ENCODE measurements at places on chromosomes 12 and 14.

- no peak for DNase-seq
These were observed 78.4 kb downstream of the FGD4 start for GRCh38 chr12:32477714-32478113.

- DNase-seq, result no peak
These were observed 768 bp downstream of the CEP170B start for GRCh38 chr14:104865631-104866441.

GRCh38 chr14:30272848-30273832 lies 285.8 kb upstream of the G2E3 start:
- DNase-seq, result no peak

GRCh38 chr14:74902941-74903705 lies 19.9 kb downstream of the RPS6KL1 start:
- DNase-seq, result no peak

- no peak for DNase-seq
These were observed 1.8 kb upstream of the KRT83 start for GRCh38 chr12:52323001-52323400.

- DNase-seq, result no peak
These were observed 13.6 kb upstream of the TFCP2 start for GRCh38 chr12:51186465-51187085.

- DNase-seq, result no peak
These were observed 241.6 kb downstream of the LRIG3 start for GRCh38 chr12:58678753-58679152.

DNA sequence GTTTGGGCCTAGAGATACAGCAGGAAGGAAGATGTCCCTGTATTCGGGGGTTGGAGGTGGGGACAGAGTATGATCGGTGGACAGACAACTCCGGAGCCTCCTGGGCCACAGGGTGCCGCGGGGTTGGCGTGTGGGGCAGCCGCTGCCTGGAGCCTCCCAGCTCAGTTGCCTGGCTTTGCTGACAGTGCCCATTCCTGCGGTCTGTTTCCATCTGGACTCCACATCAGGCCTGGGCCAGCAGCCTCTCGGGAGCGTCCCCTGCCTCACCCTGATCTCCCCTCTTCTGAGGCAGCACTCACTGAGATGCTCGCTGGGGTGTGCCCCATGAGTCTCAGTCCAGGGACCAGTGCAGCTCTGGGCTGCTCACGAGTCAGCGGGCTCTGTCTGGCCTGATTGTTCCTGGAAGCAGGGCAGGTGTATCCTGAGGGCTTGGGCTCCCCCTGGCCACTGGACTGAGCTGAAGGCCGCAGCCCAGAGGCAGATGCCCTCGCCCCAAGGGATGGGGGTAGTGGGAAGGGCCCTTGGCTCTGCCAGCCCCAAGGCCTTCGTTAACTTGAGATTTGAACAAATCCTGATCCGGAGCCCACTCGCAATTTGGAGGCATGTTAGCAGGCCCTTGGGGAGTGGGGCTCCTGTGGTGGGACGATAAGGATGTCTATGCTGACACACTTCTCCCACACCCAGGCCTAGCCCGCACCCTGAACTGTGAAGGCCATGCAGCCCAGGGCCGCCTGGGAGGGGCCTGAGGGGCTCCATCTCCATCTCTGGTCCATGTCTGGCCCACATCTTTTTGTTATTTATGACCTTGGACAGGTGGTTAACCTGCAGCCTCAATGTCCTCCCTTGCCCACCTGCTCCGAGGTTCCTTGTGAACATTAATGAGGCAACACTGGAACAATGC lies 7.5 kb downstream of the HIP1R start:
- DNase-seq, result no peak

GRCh38 chr12:91441993-91442952 lies 259.7 kb upstream of the DCN start:
- no peak for DNase-seq

GRCh38 chr14:101191721-101192660 lies 288.5 kb upstream of the RTL1 start:
- no peak for DNase-seq

DNA sequence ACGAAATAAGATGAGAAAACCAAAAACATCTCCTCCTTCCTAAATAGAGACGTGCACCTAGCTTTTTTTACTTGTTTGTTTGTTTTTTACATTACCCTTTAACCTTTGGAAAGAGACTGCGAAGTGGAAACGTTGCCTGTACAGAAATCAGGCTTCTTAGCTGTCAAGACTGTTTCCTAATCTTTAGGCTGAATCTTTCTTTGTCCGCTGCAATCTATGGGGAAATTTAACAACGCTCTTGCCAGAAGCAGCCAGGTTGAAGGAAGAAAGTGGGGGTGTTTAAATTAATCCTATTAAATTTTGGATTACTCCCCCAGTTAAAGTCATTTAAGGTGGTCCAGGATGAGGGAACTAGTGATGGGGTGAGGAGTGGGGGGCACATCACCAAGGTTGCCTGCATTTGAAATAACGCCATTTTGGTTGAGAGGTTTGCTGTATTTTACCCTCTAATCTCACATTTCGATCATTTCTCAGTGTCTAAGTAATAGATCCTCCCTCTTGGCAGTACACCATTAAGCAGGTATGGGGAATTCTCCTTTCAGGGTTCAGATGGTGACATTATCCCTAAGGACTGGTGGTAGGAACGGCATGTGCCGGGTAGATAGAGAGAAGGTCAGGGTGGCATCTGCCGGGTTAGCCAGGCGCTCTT lies 2.6 kb downstream of the FLRT2 start:
- no peak for DNase-seq

DNA sequence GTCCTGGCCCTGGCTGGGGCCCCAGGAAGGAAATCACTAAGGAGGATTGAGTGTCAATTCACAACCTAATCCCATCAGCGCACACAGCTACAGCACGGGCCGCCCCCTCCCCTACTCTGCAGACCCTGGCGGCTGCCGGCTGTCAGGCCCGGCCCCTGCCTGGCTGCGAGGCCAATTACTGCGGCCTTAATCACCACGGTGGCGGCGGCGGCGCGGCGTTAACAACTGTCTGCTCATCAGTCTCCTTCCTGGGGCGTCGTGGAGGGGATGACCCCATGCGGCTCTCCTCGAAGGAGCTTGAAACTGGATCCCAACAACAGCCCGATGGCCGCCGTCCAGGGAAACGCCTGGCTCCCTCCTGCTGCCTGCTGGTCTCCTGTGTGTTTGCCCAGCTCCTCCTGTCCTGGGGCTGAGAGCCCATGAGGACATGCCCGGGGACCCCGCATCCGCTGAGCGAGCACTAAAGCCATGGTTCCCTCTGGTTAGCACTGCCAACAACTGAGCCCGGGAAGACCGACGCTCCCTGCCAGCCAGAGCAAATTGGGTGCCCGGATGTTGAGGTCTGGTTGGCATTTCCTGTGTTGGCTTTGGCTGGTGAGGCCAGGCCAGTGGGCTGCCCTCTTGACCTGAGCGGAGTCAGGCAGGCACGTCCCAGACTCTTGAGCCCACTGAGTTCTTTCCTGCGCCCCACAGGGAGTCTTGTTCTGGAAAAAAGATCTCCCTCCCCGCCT lies 21.8 kb upstream of the EIF2B2 start:
- DNase-seq, result no peak

GRCh38 chr14:105844810-105845724 lies 318.7 kb downstream of the TMEM121 start:
- DNase-seq, result no peak

DNA sequence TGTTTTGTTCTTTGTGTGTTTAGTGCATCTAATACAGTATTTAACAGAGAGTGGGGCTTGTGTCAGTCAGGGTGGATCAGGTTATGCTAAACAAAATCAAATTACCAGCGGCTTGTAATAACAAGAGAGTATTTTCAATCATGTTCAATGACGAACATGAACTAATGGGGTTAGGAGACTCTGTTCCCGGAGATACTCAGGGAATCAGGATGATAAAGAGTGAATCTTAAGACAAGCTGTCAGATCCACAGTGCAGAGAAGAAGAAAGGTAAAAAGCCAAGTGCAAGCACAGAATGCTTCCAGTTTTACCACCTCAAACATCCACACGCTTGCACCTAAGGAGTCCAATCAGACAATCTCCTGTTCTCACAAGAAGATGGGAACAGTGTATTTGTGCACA lies 1331.5 kb upstream of the TMEM132C start:
- DNase-seq, result no peak

- DNase-seq, result no peak
These were observed 72.4 kb downstream of the KIF26A start for GRCh38 chr14:104210817-104211195.

DNA sequence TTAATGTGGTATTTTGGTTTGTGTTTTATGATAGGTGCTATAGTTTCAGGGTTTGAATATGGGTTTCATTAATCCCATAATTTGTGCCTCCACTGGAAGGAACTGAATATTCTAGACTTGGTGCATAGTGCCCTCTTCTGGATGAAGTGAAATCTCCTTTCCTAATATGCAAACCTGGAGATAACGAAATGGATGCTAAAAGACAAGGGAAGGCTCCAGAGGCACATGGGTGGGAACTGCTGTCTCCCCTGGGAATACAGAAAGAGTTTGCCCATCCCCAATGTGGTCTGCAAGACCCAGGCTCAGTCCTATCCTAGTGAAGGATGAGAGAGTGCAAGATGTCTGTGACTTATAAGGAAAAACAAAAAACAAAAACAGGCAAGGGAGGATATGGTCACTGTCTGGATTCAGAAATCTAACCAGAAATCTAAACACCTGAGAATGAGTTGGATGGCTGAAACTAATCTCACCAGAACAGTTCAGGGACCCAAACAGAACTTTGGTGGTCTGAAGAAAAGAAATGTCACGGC lies 142.3 kb upstream of the TMPO start:
- DNase-seq, result peak; percentile 16

GRCh38 chr12:109758426-109759420 lies 45.1 kb downstream of the FAM222A start:
- DNase-seq, result no peak

GRCh38 chr14:101064121-101064661 lies 160.7 kb upstream of the RTL1 start:
- no peak for DNase-seq

DNA sequence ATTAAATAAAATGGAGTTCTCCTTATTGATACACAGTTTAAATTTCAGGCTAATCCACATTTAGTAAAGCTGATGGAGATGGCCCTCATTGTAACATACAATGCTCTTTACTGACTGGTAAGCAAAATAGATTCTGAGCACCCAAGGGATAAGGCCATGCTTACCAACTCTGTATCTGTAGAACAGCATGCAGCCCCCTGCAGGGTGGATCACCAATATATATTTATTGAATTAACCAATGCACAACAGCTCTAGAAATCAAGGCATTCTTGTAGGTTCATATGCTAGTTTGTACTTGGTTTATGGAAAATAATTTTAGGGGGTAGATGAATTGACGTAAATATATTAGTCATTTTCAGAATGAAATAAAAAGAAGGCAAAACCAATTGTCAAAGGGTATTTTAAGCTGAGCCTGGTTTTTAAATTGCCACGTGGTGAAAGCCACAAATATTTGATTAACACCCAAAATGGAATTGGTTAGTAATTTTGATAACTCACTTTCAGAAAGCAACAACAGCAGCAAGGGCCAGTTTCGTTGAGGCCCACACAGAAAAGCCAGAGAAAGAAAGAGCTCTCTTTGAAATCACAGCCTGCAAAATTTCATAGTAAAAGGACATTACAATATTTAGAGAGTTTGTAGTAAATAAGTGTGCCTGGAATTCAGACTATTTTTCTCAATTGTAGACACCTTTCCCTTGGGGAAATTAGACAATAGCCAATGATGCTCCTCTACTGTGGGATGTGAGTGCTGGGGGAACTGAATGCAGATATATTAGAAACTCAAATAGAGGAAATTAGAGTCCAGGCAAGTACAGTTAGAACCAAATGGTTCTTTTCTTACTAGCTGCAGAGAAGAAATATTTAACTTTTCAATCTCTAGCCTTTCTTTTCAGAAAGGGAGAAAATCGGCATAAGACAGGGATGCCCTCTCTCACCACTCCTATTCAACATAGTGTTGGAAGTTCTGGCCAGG lies 216.2 kb upstream of the ABCD2 start:
- DNase-seq, result no peak

GRCh38 chr12:46554460-46554859 lies 181.9 kb upstream of the SLC38A2 start:
- no peak for DNase-seq

DNA sequence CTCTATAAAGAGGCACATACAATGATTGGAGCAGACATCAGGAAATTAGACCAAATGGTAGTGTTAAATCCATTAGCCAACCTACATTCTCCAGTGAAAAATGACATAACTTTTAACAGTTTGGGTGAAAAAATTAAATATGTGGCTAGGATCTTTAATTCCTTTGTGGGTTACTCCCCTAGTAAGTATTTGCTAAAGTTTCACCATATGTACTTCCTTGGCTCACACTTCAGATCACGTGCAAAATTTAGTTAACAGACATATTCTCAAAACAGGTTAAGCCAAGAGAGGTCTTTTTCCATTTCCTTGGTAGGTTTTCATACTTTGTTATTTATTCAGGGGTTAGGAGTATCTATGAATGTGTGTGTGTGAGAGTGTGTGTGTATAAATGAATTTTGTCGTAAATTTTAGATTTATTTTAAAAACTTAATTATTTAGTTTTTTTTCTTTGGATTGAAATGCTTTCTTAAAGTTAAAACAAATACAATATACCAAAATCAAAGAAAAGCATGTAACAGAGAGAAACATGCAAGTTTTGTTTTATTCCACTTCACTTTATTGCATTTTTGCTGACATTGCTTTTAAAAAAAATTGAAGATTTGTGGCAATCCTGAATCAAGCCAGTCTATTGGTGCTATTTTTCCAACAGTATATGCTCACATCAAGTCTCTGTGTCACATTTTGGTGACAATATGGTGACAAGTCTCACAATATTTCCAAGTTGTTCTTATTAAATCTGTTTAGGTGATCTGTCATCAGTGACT lies 258.7 kb downstream of the FLRT2 start:
- no peak for DNase-seq

- DNase-seq, result peak; percentile 69
These were observed 14.1 kb downstream of the SUSD6 start for GRCh38 chr14:69625299-69626131.

DNA sequence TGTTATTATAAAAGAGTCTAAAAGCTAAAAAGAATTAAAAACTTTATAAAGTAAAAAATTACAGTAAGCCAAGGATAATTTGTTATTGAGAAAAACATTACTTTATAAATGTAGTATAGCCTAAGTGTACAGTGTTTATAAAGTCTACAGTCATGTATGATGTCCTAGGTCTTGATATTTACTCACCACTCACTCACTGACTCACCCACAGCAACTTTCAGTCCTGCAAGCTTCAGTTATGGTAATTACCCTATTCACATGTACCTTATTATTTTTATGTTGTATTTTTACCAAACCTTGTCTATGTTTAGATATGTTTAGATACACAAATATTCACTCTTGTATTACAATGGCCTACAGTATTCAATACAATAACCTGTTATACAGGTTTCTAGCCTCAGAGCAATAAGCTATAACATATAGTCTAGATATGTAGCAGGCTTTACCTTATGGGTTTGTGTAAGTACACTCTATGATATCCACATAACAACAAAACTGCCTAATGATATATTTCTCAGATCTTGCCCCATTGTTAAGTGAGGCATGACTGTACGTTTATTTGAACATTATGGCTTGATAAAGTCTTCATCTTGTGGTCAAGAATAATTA lies 113.7 kb upstream of the KITLG start:
- DNase-seq, result no peak

- no peak for DNase-seq
These were observed 6.4 kb downstream of the EDDM3A start for GRCh38 chr14:20751963-20752562.

- DNase-seq, result no peak
These were observed 69.9 kb downstream of the RBM19 start for GRCh38 chr12:113896194-113896593.

- no peak for DNase-seq
These were observed 426.2 kb downstream of the BCAT1 start for GRCh38 chr12:24522736-24523135.
